Anterior cingulate cortex (tissue), 58 donors: ENCODE measurements at places on chromosomes 2 and 18.
A peak's percentile ranks its signal among the peaks of the same experiment; 100 is the strongest.

DNA sequence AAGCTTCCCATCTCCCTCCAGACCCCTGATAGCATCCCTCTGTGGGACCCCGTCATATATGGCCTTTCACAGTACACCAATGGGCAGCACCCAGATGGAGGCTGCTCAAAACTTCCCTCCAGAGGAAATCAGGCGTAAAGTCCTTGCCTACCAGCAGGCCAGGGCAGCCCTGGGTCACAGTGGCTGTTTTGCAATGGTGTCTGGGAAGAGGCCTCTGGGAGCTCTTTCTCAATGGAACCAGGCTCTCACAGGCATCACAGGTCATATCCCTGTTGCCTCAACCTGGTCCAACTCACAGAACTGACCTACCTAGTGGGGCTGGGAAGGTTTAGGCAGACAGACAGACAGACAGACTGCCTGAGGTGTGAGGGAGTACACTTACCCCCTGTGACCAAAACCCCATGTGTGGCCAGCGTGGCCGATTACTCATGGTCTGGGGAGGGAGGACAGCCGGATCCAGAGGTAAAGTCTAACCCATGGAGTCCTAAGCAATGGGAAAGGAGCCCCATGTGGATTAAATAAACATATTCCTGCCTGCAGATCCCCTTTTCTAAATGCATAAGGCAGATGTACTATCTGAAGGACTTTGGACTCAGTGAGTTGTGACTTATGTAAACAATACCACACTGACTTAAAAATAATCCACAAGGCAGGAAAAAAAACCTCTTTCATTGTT, 58.2 kb downstream of the BCL2L11 start:
- no peak for DNase-seq

DNA sequence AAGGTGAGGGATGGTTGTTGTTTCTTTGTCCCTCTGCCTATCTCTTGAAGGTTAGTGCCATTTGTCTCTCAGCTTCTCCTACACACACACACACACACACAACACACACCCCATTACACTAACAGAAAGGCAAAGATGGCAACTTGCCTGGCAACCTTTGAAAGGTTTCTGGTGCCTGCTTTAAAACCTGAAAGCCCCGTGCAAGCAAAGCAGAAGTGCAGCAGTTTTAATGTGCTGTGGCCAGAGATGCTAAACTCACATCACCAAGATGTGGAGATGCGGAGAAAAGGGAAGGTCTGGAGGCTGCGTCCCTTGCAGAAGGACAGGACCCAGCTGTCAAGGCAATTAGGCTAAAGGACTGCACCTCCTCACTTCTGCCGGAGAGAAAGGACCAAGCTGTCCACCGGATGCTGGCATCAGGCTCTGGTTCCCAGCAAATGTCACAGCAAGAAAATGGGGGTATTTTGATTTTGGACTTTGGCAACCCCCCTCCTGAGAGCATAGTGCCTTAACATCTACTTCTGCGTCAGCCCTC, 196.4 kb downstream of the ARL4C start:
- no peak for DNase-seq

- no peak for DNase-seq
These were observed 55.3 kb upstream of the RMDN2 start for GRCh38 chr2:37869771-37870170.

- DNase-seq = no peak
These were observed 172.8 kb downstream of the VAPA start for GRCh38 chr18:10086458-10087210.

- DNase-seq = no peak
These were observed 129.2 kb downstream of the PLA2R1 start for GRCh38 chr2:159933040-159933726.

DNA sequence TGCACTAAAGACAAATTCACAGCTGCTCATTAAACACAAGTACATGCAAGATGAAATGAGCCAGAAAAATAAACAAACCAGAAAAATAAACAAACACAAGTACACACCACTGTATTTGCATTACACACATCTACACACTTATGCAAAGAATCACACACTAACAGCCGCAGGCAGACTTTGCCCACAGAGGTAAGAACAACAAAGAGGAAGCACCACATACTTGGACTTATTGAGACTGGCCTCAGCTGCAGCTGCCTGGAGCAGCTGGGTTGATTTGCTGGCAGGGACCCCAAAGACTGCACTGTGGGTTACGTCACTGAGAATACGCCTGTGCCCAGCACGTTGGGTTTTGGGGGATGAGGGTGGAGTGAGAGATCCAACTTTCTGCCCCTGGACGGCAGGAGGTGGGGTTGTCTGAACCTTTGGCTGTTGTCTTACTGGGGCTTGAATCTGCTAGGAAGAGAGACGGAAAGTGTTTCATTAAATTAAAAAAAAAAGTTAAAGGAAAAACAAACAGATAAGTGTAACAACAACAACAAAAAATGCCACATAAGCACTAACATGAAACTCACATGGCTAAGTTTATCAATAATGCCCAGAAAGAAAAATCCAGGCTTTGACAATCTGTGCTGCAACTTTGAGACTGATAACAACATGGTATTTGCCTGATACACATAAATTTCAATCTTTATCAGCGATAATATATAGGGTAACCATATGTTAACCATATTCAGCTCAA, 71.9 kb upstream of the NFU1 start:
- peak; percentile 36 for DNase-seq

DNA sequence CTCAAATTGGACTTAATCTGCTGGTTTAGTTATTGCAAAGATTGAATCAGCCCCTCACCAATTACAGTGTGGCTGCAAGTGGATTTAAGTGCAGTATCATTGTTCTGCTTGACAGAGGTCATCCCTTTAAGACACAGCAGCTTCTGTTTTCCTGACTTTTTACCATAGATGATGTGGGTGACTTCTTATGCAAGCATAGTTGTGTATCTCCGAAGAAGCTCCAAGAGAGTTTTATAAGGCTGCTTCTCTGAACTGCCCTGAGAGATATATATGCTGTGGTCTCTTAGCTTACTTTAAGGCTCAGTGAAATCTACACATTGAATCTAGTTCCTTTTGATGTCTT, 3.5 kb downstream of the TRIB2 start:
- no peak for DNase-seq

DNA sequence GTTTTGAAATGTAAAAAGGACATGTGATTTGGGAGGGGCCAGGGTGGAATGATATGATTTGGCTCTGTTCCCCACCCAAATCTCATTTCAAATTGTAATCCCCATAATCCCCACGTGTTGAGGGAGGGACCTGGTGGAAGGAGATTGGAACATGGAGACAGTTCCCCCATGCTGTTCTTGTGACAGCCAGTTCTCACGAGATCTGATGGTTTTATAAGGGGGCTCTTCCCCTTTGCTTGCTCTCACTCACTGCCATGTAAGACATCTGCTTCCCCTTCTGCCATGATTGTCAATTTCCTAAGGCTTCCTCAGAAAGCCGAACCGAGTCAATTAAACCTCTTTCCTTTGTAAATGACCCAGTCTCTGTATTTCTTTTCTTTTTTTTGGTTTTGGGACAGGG, 39.2 kb downstream of the FECH start:
- no peak for DNase-seq

DNA sequence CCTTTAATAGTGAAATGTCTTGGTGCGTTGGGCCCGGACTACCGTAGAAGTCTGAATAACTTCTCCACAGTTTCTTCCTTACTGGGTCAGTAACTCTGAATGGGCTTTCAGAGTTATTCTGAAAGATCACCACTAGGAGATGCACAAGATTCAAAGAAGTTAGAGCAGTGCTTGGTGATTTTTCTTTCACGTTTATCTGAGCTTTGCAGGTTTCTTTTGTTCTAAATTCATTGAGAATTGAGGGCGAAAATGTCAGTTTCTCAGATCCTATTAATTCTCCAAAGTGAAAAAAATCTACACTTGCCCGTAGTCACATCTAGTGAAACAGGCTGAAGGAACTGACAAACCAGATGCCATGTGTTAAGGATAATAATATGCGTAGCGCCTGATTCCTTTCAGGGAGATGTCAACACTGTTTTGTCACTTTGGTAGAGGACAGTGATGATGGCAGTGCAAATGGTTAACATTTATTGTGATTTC, 70.1 kb downstream of the QPCT start:
- DNase-seq = no peak

GRCh38 chr2:174011796-174012195, 46.6 kb upstream of the SP3 start:
- no peak for DNase-seq

GRCh38 chr2:166234112-166234846, 106.5 kb upstream of the SCN1A start:
- DNase-seq = no peak

DNA sequence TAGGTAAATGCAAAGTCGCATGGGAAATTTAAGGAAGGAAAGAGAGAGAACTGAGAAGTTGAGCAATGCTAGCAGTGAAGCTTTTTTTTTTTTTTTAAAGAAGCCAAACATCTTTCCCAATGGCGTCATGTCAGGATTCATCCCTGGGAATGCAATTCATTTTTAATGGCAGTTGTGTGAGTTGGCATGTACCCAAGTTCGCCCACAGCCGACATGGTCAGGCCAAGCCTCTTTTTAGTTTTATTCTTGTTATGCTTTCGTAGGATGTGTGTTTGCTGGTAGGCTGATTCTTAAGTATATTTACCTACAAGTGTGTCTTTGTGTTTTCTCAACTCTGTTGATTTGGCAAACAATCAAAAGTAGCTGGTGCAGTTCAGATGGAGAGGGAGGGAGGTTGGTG, 127.6 kb upstream of the ITGA6 start:
- DNase-seq = no peak

DNA sequence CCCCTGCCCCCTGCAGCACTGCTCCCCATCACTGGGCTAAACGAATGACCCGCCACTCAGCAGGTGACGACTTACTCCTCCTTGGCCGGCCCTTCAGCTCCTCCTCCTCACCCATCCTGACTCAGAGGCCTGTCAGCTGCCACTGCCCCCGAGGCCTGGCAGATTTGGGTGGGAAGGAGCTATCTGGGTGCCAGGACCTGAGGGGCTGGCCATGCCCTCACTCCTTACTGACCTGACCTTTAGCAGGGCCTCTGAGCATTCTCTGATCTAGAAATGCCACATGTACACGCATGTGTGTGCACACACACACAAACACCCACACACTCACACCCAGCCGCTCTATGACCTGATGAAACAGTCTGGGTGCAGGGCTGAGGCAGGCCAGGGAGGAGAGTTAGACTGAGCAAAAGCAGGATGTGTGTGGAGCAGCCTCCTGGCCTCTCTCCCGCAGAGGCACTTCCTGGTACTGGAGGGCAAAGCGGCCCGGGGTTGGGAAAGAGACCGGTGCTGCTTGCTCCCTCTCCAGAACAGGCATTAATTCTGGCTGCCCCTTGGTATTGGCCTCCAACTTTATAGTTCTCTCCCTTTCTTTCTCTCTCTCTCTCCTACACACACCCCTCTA, 68.0 kb downstream of the ZFP36L2 start:
- peak; percentile 56 for DNase-seq

- DNase-seq = no peak
These were observed 16.0 kb upstream of the RPL37A start for GRCh38 chr2:216482640-216483039.

GRCh38 chr2:60104514-60105505, 448.6 kb downstream of the BCL11A start:
- no peak for DNase-seq

- no peak for DNase-seq
These were observed 23.9 kb downstream of the EFR3B start for GRCh38 chr2:25065768-25066167.

- DNase-seq = no peak
These were observed 99.4 kb upstream of the RASGRP3 start for GRCh38 chr2:33377048-33377447.

GRCh38 chr18:3012136-3013023, 564 bp downstream of the LPIN2 start:
- peak; percentile 55 for DNase-seq

- DNase-seq = no peak
These were observed 22.9 kb upstream of the GPR55 start for GRCh38 chr2:230947908-230948365.

- DNase-seq = no peak
These were observed 25.2 kb upstream of the LCLAT1 start for GRCh38 chr2:30421604-30422443.

GRCh38 chr2:24409700-24410556, 49.6 kb upstream of the ITSN2 start:
- DNase-seq = no peak

DNA sequence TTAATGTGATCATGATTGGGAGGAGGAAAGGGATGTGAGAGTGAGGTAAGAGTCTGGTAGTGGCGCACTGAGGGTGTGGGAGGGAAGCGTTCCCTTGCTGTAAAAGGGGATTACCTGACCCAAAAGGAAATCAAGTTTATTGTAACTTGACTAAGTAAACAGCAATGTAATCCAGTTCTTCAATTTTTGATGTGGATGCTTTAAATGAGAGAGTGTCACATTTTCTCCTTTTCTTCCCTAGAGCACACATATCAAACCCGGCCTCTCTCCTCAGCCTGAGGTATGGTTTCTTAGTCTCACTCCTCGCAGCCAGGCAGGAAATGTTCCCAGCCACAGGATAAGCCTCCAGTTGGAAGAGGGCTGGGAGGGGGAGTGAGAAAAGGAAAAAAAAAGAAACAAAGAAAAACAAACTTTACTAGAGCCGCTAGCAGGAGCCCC, 688 bp upstream of the ARHGAP28 start:
- no peak for DNase-seq

- no peak for DNase-seq
These were observed 95.5 kb downstream of the THNSL2 start for GRCh38 chr2:88265352-88266303.

DNA sequence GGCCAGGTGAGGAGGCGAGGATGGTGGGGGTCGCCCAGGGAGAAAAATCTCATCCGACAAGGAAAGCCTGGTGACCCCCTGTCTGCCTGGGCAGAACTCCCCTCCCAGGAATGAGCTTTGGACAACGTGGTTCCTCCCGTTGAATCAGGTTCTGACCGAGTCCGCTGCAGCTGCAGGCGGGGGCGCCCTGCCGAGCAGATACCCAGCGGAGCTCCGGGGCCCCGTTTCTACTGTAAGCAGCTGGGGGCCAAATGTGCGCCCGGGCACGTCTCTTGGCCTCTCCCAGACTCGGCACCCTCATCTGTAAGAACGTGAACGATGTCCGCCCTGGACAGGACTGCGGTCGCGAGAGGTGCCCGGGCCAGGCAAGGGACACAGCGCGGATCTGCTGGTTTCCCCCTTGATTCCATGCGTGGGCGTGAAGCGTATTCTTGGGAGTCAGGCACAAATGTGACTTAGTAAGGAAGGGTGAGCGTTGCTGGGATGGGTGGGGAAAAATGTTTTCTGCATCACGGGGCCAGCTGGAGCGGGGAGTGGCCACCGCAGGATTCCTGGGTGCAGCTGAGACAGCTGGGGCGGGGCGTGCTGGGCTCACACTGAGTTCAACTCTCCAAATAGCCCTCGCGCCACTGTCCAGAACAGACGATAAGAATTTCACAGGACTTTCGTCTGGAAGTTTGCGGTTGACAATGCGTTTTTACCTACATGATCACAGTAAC, 20.2 kb upstream of the TUBB6 start:
- DNase-seq = no peak

- DNase-seq = no peak
These were observed 56.4 kb downstream of the PLB1 start for GRCh38 chr2:28552045-28552823.

- no peak for DNase-seq
These were observed 166.0 kb upstream of the PIK3C3 start for GRCh38 chr18:41789001-41789400.
